ENCODE measurements at places on chromosomes 11 and 22.

GRCh38 chr11:121295246-121296029, 2.9 kb downstream of the SC5D start:
- DNase-seq = no peak

GRCh38 chr11:8248786-8249185, 14.9 kb downstream of the LMO1 start:
- no peak for DNase-seq

DNA sequence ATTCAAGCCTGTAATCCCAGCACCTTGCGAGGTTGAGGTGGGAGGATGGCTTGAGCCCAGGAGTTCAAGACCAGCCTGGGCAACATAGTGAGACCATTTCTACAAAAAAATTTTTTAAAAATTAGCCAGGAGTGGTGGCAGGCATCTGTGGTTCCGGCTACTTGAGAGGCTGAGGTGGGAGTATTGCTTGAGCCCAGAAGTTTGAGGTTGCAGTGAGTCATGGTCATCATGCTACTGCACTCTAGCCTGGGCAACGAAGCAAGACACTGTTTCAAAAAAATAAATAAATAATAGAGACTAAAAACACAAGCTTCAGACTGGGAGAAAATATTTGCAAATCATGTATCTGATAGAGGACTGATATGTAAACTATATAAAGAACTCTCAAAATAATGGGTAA, 33.2 kb downstream of the BTBD10 start:
- no peak for DNase-seq

- DNase-seq = no peak
Observed at GRCh38 chr11:8403310-8403709, 139.6 kb upstream of the LMO1 start.

Data from stimulated activated CD4-positive, alpha-beta T cell treated with anti-CD3 and anti-CD28 coated beads, Interleukin-15, amount 100 ng/mL, for 1 hour (primary cell).